ENCODE measurements at places on chromosomes 4 and X.

DNA sequence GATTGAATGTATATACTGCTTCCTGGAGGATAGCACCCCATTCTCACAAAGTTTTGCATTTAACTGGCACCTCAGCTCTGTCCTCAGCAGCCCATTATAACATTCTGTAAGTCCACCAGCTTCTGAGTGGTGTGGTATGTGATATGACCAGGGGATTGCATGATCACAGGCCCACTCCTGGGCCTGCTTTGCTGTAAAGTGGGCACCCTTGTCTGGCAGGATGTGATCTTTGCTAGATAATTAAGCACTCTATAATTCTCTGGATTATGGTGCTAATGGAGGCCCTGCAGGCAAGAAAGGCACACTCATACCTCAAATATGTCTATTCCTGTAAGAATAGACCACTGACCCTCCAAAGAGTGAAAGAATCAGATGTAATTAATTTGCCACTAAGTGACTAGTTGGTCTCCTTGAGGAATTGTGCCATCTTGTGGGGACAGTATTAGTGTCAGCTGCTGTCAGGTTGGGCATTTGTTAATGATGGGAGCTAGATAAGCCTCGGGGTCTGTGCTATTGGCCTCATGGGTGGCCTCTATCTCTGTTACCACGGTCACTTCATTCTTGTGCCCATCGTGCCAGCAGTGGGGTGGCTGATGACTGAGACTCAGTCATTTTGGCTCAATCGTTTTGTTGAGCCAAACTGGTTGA is 2.2 kb upstream of the CFI start:
- DNase-seq: no peak

GRCh38 chr4:38995660-38996005 is 36.6 kb downstream of the TMEM156 start:
- DNase-seq: no peak

DNA sequence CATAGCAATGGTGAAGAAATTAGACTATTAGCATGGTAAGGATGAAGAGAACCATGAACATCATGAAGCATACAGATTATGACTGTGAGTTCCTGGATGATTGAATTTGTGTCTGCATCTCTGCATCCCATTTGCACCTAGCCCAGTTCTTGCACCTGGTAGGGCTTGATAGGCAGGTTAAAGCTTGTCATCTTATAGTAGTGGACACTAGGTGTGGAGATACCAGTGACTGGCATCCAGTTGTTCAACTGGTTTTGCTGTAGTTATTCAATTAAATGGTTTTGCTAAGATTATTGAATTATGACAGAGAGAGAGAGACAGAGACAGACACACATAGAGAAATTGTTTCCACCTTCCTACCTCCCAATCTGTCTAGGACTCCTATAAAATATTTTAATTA is 5.0 kb downstream of the ADH7 start:
- no peak for DNase-seq

DNA sequence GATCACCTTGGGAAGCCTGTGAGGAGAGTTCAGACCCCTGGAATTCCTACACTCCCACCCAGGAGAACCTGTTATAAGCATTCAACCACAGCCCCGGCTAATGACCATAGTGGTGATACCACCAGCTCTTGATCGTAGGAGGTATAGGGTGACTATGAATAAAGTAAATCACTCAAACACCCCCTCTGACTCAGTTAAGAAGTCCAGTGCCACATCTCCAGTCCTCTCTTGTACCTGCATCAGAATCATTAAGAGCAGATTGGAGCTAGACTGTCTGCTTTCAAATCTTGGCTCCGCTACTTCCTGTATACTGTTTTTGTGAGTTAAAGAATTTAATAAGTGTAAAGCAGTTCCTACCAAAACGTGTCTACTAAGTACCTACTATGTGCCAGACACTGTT is 565.1 kb upstream of the DIPK2B start:
- DNase-seq: no peak

- no peak for DNase-seq
Observed at GRCh38 chr4:94516067-94516466, 64.3 kb downstream of the PDLIM5 start.

DNA sequence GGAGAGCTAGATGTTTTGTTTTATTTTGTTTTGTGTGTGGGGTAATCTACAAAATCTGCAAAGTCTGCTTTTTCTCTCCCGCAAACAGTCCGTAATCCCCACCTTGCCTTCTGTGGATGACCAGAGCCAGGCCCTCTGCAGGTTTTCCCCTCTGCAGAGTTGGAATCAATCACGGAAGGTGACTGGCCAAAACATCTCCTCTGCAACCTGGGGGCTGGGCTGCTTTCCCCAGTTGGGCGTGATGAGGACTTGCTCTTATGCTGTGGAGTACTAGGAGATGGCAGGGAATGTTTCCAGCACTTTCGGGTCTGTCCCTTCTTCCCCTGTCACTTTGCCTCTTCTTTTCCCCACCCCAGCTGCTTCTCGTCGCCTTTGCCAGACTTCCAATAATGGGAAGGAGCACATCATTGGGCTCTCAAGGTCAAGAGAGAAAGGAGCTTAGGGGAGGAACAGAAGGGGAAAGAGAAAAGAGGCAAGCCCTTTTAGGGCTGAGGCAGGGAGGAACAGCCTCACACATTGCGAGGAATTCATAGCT is 1.1 kb downstream of the TMEM35A start:
- DNase-seq: peak; percentile 29

GRCh38 chrX:85994797-85995196 is 52.6 kb downstream of the CHM start:
- no peak for DNase-seq

GRCh38 chrX:124300405-124300804 is 32.1 kb upstream of the TEX13D start:
- no peak for DNase-seq

DNA sequence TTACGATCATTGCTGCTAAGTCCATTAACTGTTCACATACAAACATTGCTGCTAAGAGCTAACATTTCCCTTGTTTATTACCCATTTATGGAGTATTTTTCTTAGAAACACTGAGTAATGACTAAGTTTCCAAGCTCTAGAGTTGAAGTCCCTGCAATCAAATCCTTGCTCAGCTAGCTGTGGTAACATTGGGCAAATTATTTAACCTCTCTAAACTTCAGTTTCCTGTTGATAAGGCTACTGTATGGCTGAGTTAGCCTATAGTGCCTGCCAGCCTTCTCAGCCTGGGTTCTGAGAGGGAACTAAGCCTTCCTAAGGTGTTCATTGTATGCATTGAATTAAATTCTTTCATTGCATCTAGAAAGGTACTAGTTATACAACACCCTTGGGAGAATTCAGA is 15.2 kb upstream of the SCOC start:
- DNase-seq: no peak

- DNase-seq: no peak
Observed at GRCh38 chr4:164438321-164438720, 315.6 kb upstream of the SMIM31 start.

DNA sequence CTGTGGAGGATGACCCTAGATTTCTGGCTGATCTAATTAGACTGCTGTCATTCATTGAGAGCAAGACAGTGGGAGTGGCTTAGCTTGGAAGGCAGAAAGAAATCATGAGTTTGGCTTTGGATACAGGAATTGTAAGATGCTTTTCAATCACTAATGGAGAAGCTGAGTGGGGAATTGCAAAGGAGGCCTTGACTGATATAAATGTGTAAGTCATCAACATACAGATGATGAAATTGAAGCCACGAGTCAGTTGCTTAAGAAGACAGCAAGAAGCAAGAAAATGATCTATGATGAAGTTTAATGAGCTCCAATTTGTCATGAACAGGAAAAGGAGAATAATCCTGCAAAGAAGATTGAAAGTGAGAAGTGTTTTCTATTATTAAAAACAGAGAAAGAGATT is 136.7 kb upstream of the C1QTNF7 start:
- no peak for DNase-seq

DNA sequence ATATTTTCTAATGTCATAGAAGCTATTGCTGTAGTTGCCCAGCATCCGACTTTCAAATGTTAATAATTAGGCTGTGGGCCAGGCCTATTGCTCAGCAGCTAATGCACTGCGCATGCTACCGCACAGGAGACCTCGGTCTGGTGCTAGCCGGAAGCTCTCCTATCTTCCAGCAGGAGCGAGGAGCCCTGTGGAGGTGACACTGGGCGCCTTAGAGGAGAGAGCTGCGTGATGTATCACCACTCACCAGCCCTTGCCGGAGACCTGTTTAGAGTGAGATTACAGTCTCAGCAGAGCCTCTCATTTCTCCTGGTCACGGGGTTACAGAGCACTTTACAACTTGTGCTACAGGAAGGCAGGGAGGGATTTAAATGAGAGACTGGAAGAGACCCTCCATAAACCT is 31.1 kb upstream of the MID1IP1 start:
- DNase-seq: no peak

- peak; percentile 79 for DNase-seq
Observed at GRCh38 chr4:2948895-2949781, 14.1 kb downstream of the NOP14 start.

DNA sequence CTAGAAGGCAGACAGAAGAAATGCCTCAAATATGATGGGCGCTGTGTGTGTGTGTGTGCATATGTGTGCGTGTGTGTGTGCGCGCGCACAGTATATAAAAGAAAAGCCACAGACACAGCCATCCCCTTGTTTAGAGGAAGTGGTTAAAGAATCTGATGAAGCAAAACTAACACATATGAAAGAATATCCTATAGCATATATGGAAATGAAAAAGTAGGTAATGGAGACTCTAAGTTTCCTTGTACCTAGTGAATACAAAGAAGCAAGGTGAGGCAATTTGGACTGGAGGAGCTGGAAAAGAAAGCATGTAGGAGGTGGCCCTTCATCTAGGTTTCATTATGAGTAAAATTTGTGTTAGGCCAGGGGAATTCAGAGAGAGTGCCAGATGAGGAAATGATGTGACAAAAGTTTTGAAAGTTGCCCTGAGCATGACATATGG is 58.6 kb upstream of the MCF2 start:
- DNase-seq: no peak

DNA sequence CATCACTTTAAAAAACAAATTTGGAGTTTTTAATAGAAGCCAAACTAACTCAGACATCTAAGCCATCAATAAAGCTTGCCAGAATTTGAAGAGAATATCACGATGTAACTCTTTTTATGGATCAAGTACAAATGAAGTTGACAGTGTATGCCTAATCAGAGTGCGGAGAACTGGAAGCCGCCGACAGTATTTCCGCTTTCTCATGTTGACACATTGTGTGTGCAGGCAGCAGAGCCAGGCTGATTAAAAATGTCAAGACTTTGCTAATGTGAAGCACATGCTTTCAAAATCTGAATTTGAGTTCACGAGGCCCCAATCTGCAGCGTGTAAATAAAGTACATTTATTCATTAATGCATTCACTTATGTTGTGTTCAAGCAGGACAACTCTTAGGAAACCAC is 161.2 kb downstream of the TENM3 start:
- DNase-seq: no peak

GRCh38 chr4:7295911-7296660 is 103.7 kb downstream of the SORCS2 start:
- DNase-seq: no peak

GRCh38 chr4:6852582-6852981 is 57.0 kb upstream of the TBC1D14 start:
- DNase-seq: no peak

DNA sequence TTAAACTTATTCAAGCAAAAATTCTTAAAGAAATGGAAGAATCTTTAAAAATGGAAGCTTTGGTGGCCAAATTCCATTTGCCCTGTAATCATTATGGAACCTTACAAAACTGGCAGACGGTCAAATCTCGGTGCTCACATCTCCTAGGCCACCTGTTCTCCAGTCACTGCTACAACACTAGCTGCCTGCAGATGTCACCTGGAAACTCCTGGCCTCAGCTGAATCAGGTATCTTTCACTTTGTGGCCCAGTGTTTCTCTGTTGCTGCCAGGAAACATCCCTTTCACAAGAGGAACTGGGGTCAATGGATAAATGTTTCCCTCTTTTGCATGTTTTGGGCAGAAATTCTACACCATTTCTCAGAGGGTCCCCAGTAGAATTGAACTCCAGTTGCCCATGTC is 4.2 kb upstream of the CXCL3 start:
- no peak for DNase-seq

DNA sequence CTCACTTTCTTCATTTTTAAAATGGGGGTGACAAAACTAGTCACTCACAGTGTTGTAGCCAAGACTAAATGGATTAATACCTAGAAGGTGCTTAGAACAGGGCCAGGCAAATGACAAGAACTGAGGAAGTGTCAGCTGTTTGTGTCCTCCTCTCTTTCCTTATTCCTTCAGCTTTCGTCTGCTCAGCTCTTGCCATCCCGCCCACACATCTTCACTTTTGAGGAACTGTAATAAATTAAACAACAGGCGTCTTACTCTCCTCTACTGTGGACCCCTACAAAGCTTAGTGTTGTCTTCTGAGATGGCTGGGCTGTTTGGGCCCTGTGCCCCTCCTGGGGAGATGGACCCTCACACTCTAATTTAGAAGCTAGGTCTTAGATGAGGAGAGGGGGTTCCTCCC is 2.7 kb downstream of the HPSE start:
- no peak for DNase-seq

- no peak for DNase-seq
Observed at GRCh38 chr4:101527188-101527587, 179.9 kb upstream of the PPP3CA start.

DNA sequence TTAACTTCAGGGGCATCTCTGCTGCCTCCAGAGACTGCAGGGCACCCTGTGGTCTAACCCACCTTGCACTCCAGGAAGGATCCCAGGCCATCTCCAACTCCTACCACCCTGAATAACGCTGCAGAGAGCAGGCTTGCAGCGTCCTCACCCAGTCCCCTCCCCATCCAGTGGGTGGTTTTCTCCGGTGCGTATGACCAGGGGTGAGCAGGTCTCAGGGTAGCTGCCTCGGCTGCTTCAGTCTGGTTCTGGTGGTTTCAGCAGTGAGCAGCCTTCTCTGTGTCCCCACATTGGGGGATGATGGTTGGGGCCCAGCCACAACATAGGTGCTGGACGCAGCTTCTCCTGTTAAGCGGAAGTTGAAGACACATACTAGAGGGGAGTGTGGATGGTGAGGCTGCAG is 38.6 kb upstream of the SORCS2 start:
- DNase-seq: no peak

GRCh38 chr4:8310306-8310705 is 40.8 kb downstream of the HTRA3 start:
- DNase-seq: no peak

- no peak for DNase-seq
Observed at GRCh38 chr4:187090401-187090800, 366.7 kb upstream of the FAT1 start.

GRCh38 chr4:54418468-54418867 is 189.4 kb downstream of the PDGFRA start:
- DNase-seq: no peak

- DNase-seq: peak; percentile 36
Observed at GRCh38 chr4:2135083-2135482, 76.0 kb downstream of the NAT8L start.

DNA sequence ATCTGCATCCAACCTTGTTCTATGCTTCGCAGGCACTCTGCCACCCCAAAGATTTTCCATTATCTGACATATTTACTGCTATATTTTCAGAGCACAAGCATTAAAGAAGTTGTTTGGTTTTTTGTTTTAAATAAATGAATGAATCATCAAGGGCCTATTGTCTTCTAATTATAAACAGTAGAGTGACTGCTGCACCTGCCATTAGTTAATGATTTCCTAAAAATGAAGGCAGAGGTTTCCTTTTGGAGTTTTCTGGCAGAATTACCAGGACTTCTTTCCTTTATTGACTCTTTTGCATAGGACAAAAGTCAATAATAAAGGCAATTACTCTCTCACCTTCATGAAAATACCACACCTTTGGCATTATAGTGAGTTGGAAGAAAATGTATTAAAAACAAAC is 238.1 kb downstream of the INPP4B start:
- DNase-seq: no peak

- DNase-seq: no peak
Observed at GRCh38 chr4:156290811-156291210, 337.1 kb upstream of the CTSO start.
